ENCODE measurements at places on chromosomes 3 and 15.

GRCh38 chr15:81052046-81052445 is 51.3 kb downstream of the TLNRD1 start:
- DNase-seq, result no peak

GRCh38 chr3:194740859-194741491 is 55.3 kb downstream of the FAM43A start:
- peak; percentile 69 for DNase-seq

DNA sequence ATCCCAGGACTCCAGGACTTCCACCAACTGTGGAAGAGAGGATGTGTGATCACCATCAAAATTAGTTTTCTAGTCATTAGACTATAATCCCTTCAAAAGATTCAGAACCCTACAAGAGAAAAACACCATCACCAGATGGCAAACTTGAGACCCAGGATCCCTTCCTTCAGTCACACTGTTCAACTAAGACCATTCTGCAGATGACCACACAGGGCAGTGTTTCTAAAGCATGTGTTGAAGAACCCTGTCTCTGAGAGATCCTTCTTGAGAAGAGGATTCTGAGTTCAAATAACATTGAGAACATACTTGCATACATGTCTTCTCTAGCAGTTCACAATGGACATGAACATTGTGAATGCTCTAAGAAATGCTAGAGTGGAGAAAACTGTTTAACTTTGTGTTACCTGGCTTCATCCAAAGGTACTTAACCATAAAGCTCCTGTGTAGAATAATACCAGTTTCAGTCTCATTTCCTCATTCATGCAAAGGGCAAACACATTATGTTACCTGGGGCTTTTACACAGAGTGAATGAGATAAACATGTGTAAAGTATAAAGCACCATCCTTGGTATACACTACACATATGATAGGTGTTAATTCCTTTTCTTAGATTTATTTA is 2.4 kb upstream of the ADGRG7 start:
- no peak for DNase-seq

GRCh38 chr3:12318758-12319621 is 30.1 kb downstream of the PPARG start:
- peak; percentile 51 for DNase-seq

GRCh38 chr3:153160451-153161137 is 1.4 kb upstream of the RAP2B start:
- peak; percentile 98 for DNase-seq

DNA sequence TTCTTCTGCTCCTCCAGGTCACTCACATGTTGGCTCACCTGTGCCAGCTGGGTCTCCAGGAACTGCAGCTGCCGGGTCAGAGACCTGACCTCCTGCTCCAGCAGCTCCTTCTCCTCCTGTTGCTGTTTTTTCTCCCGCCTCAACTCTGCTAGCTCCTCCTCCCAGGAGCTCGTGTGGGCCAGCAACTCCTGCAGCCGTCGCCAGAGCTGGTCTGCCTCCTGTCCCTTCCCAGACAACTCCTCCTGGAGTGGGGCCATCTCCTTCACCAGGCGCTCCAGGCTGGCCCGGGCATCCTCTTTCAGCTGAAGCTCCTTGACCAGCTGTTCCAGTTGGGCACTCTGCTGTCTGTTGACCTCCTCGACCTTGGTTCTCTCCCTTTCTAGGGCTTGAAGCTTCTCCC is 24.5 kb downstream of the CXCR6 start:
- no peak for DNase-seq

GRCh38 chr15:38427380-38427779 is 26.5 kb upstream of the FAM98B start:
- DNase-seq, result no peak

DNA sequence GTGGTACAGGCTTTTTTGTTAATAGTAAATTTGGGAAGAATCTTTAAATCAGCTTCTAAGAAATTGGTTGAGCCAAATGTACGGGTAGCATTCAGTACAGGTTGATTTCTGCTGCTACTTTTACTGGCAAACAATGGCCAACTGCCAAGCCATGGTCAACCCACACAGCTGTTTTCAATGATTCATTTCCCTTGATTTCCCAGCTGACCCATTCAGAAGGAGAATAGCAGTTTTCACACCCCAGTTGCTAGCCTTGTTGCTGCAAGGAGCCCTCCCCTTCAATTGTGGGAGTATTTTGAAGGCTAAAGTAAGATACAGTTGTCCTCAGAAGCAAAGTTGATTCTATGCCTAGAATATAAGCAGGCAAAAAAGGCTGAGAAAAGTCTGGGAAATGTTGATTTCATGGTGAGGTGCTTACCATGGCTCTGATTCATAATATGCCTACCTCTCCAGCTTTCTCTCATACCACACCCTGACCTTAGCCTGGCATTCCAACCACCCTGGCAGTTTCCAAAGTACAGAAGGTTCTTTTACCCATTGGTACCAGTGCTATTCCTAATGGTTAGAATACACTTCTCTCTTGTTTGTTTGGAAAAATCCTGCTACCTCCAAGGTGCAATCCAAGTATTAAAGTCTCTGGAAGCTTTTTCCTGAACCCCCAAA is 320.3 kb upstream of the TGFBR2 start:
- DNase-seq, result peak; percentile 93

- DNase-seq, result peak; percentile 20
Measured at GRCh38 chr15:66701422-66702034, 508 bp upstream of the SMAD6 start.

DNA sequence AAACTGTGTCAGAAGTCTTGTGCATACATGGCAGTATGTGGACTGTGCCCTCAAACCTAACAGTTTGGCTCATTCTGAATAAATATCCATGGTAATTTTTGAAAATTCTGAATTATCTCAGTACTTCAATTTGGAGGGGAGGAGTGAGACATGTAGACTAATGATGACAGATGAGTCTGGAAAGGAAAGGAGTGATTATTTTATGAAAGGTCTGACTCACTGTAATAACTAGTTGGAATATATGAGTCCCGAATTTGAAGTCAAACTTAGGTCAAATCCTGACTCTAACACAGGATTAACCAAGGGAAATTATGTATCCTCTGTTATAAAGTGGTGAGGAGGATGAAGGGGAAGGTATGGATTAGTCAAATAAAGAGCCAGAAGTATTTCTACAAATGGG is 38.6 kb downstream of the SUCNR1 start:
- DNase-seq, result peak; percentile 64

DNA sequence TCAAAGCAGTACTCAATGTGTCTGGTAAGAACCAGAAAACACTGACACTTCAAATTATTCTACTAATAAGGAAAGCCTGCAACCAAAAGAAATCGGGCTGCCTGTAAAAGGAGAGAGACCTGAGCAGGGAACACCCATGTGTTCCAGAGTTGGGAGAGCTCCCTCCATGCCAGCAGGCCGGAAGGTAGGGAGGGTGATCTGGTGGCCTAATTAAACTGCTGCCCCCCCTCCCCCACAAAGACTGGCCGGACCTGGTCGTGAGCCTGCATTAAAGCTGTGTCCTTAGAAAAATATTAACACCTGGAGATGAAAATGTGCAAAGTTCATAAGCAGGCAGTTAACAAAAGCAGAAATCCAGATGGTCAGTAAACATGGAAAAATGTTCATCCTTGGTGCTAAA is 170.6 kb upstream of the BHLHE40 start:
- no peak for DNase-seq

- no peak for DNase-seq
Measured at GRCh38 chr15:89112341-89112971, 24.2 kb downstream of the ABHD2 start.

DNA sequence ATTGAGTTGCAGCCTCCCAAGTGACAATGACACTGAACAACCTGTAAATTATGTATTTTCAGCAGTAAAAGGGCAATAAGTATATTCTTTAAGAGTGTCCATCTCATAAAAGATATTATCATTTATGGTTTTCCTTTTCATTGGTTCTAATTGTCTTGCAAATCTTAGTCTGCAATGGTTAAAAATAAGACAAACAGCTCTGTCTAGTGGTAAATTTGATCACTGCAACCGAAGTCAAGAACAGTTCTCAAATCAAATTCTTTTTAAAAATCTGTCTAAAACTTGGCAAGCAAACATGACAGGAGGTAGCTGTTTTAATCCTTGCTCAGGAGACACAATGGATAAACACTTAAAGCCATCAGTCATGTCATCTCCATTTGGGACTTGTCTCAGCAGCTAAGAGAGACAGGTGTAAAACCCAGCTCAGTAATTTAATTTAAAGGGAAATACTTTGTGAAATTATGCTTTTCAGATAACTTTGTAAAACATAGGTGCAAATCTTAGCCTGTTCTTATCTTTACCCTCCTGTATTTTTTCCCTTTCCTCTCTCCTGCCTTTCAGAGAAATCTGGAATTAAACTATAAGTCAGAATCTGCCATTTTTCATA is 150.3 kb upstream of the ARHGEF26 start:
- DNase-seq, result peak; percentile 44

DNA sequence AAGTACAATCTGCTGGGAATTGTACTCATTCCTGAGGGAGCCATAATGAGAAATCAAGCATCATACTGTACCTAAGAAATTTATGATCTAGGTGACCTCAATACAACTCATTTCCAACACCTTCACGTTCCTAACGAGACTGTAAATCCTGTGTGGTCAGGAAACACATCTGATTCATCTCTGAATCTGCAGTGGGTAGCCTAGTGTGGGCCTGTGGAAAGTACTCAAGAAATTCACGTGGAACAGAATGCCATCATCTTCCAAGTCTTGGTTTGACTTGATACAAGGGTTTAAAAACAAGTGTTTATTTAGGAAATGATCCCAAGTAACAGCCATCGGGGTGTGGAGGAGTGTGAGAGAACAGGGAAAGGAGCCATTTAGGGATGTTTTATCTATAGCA is 568.9 kb downstream of the EDEM1 start:
- no peak for DNase-seq

DNA sequence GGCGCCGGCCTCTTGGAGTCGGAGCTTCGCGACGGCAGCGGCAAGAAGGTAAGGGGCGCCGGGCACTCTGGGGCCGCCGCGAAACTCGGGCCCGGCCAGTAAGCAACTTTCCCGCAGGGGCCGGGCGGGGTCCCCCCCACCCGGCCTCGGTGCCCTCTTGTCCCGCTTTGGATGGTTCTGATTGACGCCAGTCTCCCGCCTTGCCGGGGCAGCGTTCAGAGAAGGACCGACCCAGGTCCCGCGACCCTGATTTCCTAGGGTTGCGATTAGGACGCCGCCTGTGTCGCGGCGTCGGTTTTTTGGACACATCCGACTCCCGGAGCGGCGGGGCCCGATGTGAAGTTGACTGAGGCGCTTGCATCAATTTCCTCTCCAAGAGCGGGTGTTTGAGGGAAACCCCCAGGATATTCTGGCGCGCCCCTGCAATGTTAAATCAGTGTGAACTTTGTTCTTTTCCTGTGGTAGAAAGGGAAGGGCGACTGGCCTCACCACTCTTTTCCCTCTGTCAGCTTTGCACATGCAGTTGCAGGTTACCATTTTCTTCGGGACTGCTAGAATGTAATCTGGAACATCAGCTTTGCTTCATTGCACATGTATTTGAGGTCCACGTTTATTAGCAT is 755 bp downstream of the PDE8A start:
- no peak for DNase-seq

GRCh38 chr3:47984075-47984728 is 32.0 kb downstream of the MAP4 start:
- DNase-seq, result peak; percentile 40

DNA sequence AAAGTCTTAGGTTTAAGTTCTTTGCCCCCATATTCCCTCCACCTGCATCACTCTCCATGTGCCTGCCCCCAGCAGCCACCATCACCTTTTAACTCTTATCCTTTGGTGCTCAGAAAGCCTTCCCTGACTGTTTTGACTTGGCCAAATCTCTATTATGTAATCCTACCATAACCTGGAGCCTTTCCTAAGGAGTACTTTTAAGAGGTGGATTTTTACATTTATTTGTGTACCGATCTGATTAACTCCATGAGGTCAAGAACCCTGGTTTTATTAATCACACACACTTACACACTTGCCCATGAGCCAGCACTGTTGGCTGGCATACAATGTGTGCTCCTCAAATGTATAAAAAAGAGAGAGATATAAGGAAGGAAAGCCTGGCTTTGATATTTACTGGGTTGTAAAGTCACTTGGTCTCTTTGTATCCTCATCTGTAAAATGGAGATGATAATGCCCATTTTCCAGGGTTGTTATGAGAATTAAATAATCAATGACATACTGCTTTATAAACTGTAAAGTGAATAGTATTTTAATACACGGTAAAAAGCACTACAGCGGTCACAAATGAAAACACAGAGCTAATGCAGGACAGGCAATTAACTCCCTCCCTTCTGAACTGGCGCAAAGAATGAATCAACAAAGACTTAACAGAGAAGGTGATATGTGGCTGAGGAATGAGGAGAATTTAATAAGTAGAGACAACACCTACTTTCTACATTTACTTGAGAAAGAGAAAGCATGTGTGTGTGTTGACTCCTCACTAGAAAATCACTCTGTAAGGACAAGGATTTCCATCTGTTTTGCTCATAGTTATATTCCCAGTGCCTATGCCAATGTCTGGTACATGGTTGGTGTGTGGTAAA is 45.4 kb downstream of the ATP13A4 start:
- DNase-seq, result peak; percentile 65

- no peak for DNase-seq
Measured at GRCh38 chr3:21587894-21588293, 163.1 kb downstream of the ZNF385D start.

GRCh38 chr3:192409838-192410683 is 317.3 kb downstream of the FGF12 start:
- DNase-seq, result no peak

- peak; percentile 3 for DNase-seq
Measured at GRCh38 chr3:147119989-147120388, 286.4 kb downstream of the ZIC4 start.

- no peak for DNase-seq
Measured at GRCh38 chr3:4897765-4898453, 81.3 kb upstream of the BHLHE40 start.

GRCh38 chr3:69413551-69414207 is 27.8 kb upstream of the FRMD4B start:
- no peak for DNase-seq

DNA sequence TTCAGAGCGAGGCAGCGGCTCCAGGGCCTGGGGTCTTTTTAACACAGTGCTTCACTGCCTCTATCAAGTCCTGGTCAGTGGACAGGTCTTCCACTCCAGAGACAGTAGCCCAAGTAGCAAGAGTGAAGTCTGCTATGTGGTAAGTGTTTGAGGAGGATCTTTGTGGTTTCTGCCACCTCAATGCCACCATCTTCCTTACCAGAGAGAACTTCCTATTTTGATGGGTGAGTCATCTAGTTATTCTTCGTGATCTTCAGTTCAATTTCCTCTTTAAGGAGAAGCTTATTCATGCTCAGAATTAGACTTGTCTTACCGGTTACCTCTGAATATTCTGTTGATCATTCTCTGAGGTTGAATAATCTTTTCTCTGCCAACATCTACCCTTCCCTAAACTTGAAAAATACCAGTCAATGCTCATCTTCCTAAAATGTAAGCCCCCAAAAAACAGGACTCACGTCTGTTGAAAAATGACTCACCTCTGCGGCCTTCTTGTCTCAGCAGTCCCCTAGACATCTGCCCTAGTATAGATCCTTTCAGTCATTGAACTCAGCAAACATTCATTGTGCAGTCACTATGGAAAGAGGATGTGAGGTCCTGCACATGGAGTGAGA is 32.2 kb upstream of the BCL6 start:
- DNase-seq, result peak; percentile 87

Data from bronchial epithelial cell (primary cell).